Lung microvascular endothelial cell (primary cell): ENCODE measurements at places on chromosomes 13 and 19. TPM values are rescaled to one million over a fixed set of nuclear protein-coding genes. Genes with fewer than 3 reads are reported as not detected.

The POGLUT2 gene
- 13.9 and 16.9 TPM in 2 replicates for total RNA-seq

- DNase-seq, result no peak
Measured at GRCh38 chr13:107299717-107300116, 731.8 kb upstream of the ARGLU1 start.

DNA sequence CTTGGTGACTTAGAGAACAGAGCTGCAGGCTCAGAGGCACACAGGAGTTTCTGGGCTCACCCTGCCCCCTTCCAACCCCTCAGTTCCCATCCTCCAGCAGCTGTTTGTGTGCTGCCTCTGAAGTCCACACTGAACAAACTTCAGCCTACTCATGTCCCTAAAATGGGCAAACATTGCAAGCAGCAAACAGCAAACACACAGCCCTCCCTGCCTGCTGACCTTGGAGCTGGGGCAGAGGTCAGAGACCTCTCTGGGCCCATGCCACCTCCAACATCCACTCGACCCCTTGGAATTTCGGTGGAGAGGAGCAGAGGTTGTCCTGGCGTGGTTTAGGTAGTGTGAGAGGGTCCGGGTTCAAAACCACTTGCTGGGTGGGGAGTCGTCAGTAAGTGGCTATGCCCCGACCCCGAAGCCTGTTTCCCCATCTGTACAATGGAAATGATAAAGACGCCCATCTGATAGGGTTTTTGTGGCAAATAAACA lies 9.9 kb downstream of the APOC1 start:
- DNase-seq, result no peak

DNA sequence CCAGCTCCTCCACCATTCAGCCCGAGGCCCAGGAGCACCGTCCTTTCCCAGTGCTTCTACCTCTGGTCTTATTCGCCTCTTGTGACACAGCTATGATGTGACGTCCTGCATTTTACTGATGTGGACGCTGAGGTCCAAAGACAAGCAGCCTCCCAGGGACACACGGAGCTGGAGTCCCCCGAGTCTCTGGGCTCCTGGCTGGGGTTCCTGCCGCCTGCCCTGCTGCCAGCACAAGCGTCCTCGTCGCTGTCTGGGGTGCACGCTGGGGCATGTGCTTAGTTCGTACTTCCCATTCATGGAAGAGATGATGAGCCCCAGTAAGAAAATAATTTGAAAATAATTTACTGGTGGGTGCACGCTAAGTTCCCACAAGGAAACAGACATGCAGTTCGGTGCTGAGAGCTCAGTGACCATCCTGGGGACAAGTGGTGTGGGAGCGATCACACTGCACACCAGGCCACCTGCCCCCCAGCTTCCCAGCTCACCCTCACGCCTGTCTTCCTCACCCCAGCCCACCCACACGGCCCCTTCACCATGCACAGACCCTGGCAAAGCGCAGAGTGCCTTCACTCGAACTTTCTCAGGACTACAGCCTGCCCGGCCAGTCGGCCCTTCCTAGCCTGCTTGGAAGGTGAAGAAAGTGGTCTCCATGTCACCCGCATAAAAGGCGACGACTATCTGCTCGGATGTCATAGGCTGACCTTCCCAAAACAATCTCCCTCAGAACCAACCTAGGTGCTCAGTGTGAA lies 14.2 kb upstream of the CFAP97D2 start:
- DNase-seq, result no peak

GRCh38 chr13:104281910-104282309 lies 1215.7 kb upstream of the SLC10A2 start:
- no peak for DNase-seq
